ENCODE measurements at places on chromosomes 16 and 17.

DNA sequence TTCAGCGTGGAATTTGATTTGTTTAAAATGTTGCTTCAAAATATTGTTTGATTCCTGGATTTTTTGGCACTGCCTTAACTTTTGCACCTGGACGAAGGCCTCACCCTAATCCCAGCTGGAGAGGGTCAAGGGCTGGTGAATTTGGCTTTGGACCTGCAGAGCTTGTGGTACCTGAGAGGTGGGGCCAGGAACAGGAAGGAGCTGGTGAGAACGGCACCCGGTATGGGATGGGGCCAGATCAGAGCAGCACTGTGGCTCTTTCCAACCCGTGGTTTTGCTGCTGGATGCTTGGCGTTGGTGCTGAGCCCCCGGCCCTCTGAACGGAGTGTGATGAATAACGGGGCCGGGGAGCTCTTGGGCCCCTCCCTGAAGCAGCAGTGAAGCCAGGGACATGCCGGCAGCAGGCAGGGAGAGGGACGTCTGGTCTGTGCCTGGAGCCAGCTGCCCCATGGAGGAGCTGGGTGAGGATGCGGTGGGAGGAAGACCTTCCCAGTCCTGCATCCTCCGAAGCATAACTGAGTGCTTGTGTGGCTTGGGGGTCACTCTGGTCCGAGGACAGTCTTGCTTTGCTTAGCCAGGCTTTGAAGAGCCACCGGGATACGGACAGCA is 275.4 kb downstream of the SEC14L1 start:
- no peak for DNase-seq

- no peak for DNase-seq
Measured at GRCh38 chr17:47199627-47200324, 9.4 kb upstream of the MYL4 start.

- no peak for DNase-seq
Measured at GRCh38 chr17:13140750-13141149, 122.9 kb upstream of the ELAC2 start.

DNA sequence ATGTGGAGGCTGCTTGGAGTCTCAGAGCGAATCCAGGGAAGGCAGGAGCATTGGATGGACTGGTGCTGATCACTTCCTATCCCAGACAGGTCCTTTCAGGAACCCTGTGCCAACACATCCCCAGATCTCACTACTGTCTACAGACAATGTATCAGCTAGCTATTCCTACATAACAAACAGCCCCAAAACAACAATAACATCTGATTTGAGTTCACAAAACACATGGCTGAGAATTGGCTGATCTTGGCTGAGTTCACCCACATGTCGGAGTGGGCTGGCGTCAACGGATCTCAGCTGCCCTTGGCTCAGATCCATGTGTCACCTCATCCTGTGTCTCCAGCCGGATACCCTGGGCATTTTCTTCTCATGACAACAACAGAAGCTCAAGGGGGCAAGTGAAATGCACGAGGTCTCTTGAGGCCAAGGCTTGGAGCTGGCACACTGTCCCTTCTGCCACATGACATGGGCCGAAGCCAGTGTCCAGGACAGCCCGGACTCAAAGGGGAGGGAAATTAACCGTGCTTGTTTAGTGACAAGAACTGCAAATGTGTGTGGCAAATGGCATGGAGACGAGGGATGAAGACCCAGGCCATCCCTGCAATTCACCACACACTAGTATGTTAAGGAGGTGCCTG is 18.7 kb downstream of the SNX20 start:
- no peak for DNase-seq

GRCh38 chr17:12826431-12826830 is 37.1 kb downstream of the ARHGAP44 start:
- DNase-seq, result no peak

GRCh38 chr17:79007504-79008381 is 1.8 kb downstream of the CANT1 start:
- no peak for DNase-seq

GRCh38 chr16:57801098-57801808 is 1.0 kb downstream of the KIFC3 start:
- peak; percentile 78 for DNase-seq

- DNase-seq, result no peak
Measured at GRCh38 chr17:61259360-61259759, 140.3 kb upstream of the TBX2 start.

DNA sequence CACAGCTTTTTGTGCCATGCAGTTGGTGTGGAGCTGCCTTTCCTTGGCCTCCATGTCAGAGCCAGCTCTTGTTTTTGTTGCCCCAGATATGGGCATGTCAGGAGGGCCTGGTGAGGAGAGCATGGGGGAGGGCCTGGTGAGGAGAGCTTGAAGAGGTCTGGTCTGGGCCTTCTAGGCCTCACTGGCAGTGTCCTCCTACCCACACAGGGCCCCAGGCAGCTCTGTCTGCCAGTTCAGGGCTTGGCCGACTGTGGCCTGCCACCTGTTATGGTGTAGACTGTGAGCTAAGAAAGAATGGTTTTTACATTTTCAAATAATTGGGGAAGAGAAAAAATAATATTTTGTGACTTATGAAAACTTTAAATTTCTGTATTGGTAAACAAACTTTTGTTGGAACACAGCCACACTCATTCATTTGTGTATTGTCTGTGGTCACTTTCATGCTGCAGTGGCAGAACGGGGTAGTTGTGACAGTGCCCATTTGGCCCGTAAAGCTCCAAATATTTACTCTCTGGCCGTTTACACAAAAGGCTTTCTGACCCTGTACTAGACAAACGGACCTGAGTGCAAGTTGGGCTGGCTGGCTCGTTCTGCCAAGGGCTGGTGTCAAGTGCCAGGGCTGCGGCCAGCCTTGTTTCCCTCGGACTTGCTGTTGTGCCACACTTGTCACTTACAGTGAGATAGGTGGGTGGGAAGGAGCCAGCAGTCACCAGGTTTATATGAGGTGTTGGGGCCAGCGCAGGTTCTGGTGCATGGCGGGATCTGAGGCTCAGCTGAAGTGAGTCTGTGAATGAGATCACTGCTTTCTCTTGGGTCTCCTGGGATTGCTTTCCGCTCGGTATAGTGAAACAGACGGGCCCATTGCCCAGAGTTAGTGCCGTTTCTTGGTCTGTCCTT is 18.2 kb downstream of the PGS1 start:
- DNase-seq, result no peak

DNA sequence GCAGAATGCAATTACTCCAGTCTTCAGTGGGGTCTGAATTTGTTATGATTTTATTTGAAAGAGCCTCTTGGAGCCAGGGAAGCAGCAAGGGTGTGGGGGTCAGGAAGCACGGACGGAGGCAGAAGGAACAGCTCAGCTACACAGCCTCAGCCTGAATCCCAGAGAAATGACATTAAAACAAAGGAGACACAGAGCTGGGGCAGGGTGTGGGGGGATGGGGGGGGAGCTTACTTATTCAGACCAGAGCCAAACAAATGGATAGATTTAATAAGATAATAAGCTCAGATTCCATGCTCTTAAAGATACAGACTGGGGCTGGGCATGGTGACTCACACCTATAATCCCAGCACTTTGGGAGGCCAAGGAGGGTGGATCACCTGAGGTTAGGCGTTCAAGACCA is 195.3 kb downstream of the ZNF423 start:
- no peak for DNase-seq

DNA sequence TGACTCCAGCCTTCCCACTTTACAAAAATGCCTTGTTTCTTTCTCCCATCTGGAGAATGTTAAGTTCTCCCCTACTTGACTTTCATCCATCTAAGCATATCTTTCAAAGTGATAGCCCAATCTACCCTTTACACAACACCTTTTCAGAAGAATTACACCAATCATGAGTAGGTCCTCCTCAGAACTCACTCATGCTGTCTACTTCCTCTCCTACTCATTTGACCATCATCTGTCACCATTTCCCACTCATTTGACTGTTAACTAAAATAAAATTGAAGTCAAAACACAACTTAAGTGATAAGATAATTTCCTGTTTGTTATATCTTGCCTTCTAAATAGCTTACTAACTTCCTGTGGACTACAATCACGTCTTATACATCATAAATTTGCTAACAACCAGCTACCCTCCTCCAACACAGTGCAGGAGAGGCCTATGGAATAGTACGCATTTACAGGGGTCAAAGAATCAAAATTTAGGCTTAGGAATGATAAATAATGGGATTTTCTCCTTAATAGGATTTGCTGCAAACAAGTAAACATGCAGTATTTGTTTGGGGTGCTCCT is 16.1 kb downstream of the KCNJ16 start:
- no peak for DNase-seq

DNA sequence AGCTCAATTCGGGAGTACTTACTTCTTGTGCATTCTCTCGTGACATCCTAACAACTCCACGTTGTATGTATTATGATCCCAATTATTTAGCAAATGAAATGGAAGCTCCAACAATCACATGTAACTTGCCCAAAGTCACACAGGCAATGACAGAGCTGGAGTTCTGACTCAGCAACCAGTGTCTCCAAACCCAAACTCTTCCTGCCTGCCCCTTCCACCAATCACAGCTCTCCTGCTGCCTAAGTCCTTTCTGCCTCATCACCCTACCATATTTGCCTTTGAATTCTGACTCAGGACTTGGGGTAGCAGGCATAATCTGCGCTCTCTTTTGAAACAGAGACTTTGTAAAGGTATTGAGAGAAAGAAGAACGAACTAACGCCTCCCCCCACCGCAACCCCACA is 245.2 kb upstream of the MAF start:
- no peak for DNase-seq

DNA sequence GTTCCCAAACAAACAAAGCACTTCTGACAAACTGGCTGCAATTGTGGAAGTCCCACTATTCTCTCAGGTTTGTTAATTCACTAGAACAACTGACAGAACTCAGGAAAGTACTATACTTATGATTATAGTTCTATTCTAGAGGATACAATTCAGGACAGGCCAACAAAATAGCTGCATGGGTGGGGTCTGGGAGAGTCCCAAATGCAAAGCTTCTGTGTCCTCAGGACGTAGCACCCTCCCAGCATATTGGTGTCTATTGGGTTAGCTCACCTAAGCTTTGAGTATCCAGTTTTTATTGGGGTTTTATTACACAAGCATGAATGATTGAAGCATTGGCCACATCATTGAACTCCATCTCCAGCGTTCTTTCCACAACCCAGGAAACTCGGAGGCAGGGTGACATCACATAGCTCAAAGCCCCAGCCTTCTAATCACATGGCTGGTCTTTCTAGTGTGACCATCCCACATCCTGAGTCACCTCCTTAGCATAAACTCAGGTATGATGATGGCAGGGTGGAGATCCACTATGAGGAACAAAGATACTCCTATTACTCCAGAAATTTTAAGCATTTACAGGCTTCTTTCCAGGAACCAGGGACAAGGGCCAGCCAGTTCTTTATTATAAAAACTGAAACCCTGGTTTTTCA is 43.9 kb upstream of the CCNF start:
- no peak for DNase-seq

All from HS-27A (cell line).